ENCODE measurements at places on chromosomes 6 and 20. TPM values are rescaled to one million over a fixed set of nuclear protein-coding genes. Genes with fewer than 3 reads are reported as not detected.

- no peak for DNase-seq
Observed at GRCh38 chr6:29666826-29667130, 9.9 kb downstream of the MOG start.

DNA sequence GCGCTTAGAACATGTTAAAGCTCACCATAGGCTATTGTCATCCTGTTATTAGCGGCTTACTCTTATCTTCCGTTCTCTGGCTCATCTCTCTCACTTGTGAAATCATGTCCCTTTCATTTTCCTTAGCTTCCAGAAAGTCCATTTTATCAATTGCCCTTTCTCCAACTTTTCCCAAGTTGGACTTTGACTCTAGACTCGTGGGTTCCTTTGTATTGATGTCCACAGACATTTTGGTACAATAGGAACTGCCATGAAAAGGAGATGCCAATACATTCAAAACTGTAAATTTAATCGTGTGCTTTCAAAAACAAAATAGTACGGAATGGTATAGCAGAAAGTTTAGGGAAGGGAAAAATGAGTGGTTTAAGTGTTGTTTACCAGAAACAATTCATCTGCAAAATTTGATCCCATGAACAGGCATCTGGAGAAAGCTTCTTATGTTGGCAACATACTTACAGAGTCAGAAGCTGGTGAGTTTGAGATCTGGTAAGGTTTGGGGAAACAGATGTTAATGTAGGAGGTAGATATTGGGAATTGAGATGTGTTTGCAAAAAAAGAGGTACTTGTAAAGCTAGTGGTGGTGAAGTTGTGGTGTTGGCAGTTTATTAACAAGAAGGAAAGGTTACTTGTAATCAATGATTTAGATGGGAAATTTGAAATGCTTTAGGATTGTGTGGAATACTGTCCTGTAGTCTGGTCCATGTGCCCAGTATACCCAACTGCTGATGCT is 10.2 kb upstream of the HIVEP1 start:
- no peak for DNase-seq

DNA sequence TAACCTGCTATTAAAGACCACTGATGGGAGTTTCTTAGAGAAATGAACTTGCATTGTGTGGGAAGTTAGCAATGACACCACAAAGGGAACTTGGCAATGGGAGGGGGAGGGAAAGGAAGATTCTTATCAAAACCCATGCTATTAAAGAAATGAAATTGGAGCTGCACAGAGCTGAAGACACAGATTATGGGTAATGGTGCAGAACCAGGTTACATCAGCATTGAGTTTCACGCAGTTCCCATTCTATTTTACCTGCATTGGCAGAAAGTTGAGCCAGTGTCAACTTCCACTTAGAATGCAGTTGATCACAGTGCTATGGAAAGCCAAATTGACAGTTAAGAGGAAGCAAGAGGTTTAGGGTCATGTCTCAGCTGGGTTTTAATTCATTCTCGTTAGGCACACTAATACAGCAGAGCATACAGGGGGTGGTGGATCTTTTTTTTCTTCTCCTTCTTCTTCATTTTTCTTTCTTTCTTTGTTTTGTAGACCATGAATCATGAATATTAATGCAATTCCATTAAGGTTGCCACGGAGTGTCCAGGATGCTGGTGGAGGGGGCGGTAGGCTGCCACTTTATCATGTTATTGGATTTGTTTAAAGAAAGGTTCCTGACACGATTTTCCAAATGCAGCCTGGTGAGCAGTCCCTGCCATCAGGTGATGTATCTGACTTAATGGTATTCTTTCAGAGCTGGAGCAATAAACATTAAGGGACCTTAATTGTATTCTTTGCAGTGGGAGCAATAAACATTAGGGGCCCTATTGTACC is 1092.0 kb upstream of the MAP3K7 start:
- no peak for DNase-seq

- DNase-seq = peak; percentile 44
Observed at GRCh38 chr6:142412241-142412640, 110.4 kb downstream of the ADGRG6 start.

The TINAG gene
- polyA plus RNA-seq = not detected

The POU5F1 gene
- polyA plus RNA-seq = 0.94 TPM

The FHL5 gene
- not detected for polyA plus RNA-seq

DNA sequence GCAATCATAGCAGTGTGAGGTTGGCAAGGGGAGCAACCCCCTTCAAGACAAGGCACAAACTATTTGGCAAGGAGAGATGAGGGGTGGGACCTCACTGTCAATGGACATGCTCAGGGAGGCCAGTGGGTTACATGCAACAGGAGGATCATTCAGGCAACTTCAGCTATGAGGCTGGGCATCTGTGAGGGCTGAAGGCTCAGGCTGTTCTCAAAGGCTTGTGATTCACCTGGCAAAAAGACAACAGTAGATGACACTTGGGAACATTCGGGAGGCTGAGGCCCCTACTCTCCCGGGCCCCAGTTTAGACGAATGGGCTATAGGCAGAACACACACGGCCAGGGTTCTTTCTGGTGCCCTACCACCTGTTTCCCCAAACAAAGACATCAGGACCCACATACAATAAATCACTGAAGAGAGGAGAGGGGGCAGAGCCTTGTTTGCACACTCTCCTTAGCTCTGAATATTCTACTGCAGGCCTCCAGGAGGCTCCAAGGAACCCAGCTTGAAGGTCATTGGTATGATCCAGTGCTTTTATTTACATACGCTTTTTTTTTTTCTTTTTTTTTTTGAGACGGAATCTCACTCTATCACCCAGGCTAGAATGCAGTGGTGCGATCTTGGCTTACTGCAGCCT is 7.9 kb downstream of the TUBB start:
- peak; percentile 26 for DNase-seq

DNA sequence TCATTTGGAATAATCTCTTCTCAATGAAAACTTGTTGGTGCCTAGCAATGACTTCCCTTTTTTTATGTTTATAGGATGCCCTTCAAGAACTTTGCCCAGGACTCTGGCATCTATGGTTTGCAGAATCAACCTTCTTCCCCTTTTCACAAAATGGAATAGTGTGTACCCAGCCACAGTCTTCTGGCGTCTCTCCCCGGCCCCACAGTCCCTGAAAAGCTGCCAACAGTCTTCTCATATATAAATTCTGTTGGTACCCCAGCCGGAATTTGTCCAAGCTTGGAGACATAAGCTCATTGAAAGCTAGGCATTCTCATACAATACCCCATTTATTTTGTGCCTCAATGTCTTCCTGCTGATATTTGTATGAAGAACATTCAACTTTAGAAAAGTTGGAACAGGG is 26.4 kb upstream of the MCM3 start:
- no peak for DNase-seq

- DNase-seq = peak; percentile 74
Observed at GRCh38 chr6:131694832-131695426, 6.3 kb downstream of the OR2A4 start.

The GRM1 gene
- 0.03 TPM for polyA plus RNA-seq

DNA sequence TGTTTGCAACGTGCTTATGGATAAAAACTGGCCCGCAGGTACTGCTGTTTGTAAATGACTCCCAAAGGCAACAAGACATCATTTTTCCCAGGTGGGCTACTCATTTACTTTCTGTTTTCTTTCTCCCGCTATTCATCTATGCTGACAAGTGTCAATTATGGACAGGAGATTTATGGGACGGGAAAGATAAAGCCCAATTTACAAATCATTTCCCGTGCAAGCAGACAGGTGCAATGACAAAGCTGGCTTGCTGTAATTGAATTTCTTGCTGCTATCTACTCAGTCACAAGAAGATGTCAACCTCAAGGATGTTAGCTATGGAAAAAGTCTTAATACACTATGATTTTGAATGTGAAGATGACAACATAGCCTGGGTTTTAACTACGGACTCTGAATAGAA is 125.5 kb downstream of the EPHA7 start:
- DNase-seq = no peak

GRCh38 chr6:149164199-149164750 is 153.2 kb upstream of the TAB2 start:
- no peak for DNase-seq

DNA sequence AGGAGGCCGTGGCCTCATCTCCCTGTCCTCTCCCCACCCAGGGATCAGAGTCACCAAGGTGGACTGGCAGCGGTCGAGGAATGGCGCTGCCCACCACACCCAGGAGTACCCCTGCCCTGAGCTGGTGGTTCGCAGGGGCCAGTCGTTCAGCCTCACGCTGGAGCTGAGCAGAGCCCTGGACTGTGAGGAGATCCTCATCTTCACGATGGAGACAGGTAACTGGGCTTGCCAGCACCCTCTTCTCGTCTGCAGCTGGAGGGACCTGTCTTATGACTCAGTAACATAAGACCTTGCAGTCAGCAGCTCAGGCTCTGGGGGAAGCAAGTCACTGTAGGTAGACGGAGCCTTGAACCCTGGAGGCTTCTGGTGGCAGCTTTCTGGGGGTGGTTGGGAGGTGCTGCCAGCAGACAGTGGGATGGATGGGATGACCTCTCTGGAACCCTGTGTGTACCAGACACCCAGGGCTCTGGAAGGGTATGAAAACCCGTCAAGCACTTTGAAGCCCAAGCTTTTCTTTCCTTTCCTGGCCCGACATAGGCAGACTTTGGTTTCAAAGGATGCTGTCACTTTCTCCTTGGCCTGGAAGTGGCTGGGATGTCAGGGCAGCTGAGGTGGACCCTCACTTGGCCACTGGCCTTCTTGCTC is 13.8 kb downstream of the TGM6 start:
- DNase-seq = no peak

GRCh38 chr6:118893064-118893806 is 717 bp upstream of the ASF1A start:
- peak; percentile 87 for DNase-seq

DNA sequence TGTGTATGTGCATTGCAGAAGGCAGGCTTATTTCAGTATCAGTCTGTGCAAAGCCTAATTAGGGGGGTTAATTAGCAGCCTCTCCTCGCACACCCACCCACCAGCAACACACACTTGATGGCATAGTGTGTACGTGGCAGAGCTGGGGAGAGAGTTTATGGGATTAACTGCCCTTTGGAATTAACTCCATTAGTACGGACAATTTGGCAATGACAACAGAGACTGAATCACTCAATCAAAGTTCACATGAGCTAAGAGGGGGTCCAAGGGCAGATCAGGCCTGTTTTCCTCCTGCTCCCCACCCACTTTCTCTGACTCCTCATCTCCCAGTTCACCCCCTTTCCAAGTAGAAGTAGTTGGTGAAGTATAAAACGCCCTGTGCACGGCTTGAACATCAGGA is 69.5 kb downstream of the LRFN2 start:
- no peak for DNase-seq

GRCh38 chr20:56788671-56789610 is 159.8 kb downstream of the TFAP2C start:
- no peak for DNase-seq

The SIRPD gene
- polyA plus RNA-seq = not detected

- DNase-seq = peak; percentile 21
Observed at GRCh38 chr20:43458422-43458924, 777 bp downstream of the SRSF6 start.

The DACT2 gene
- not detected for polyA plus RNA-seq

- DNase-seq = no peak
Observed at GRCh38 chr6:149031201-149031858, 284.5 kb downstream of the UST start.

GRCh38 chr20:57725636-57726035 is 15.8 kb upstream of the PMEPA1 start:
- DNase-seq = no peak

GRCh38 chr20:60583741-60584140 is 625.5 kb downstream of the CDH26 start:
- no peak for DNase-seq

DNA sequence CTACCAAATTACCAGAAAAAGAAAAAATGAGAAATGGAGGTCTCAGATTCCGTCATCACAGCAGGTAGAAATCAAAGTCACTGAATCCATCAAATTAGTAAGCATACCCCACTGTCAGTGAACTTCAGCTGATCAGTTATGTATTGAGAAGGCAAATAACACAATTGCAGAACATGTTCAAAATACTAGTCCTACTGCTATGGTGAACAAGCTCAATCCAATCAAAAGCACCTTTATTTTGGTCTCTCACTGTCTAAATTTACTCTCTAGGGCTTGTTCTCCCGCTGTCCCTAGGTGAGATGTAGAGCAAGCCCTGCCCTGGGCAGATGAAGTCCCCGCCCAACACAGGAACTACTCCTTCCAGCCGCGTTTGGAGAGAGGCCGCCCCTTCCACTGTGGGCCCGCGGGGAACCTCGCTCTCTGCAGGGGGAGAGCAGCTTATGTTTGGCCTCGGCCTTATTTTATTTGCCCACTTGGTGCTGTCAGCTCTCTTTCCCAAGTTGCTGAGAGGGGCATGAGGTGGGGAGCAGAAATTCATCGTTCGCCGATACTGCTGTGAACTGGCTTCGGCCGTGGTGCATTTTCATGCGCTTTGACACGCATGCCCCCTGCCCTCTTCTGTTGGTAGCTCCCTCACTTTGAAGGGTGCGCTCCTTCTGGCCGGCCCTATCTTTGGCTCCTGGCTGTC is 14.3 kb upstream of the MAP1LC3A start:
- DNase-seq = no peak

DNA sequence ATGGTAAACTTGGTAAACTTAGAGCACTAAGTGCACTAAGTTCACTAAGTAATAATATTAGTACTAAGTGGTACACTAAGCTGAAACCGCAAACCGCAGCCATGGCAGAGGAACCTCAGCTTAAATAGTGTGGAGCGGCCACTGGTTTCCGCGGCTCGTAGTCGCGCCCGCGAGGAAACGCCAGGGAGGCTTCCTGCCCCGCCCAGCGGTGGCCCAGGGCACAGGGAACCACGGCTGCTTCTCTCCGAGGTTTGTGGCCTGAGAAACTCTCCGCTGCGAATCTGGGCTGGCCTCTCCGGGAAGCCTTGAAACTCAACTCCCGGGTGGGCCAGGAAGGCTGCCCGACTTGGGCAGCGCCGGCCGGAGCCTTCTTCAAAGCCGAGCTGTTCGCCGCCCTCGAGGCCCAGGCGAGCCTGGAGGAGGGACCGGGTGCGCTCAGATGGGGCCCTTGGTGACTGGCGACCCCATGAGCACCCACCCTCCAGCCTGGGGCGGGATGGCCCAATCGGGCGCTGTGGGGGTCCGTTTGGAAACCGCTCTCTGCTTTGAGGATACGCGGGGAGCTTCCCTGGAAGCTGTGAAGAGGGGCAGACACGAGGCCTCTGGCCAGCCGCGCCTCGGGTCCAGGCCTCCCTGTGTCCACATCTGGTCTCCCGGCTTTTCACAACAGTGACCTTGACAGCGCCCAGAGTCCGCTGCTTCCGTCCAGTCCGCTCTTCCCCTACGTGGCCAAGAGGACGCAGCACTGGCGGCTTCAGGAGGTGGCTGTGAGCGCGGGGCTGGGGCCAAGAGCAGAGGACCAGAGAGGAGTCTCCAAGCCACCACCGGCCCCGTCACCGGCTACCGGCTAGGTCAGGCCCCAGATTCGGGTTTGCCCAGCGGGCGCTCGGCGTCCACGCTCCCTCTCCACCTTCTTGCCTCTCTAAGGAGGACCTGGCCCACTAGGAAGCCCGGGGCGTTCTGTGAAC is 25.4 kb upstream of the HLA-E start:
- no peak for DNase-seq

GRCh38 chr6:125918681-125919566 is 37.6 kb upstream of the HINT3 start:
- DNase-seq = peak; percentile 91

GRCh38 chr6:73640179-73640750 is 13.5 kb downstream of the SLC17A5 start:
- DNase-seq = no peak

Measured in endothelial cell of umbilical vein (primary cell).